Small intestine (tissue), 16 donors: ENCODE measurements at places on chromosomes 12 and 14.

DNA sequence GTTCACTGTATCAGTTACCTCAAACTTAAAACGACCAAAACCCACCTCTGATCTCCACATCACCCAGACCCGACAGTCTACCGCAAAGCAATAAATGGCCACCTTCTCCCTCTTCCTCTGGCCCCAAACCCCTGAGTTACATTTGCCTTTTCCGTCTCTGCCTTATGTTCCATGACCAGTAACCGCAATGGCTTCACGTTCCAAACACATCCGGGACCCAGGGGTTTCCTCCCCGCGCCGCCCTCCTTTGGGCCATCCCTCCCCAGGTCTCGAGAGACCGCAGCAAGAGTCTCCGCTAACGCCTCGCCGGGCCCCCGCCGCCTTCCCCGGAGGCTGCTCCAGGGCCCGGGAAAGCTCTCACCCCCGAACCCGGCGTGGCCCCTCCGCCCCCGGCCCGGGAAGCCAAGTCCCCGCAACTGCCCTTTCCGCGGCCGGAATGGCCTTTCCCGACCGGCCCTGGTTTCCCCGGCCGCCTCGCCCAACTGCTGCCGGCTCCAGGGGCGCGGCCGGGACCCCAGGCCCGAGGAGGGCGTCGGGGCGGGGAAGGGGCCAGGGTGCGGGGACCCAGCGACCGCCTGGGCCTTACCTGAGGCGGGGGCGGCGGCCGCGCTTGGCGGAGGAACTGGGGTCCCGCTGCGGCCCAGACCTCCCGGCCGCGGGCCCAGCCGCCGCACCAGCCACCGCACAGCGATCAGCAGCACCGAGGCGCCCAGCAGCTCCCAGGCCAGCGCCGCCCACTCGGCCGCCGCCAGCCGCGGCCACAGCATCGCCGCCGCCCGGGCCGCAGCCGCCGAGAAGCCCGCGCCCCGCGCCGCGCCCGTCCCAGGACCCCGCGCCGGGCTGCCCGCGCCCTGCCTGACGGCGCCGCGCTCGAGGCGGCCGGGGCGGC, at the start of gene ANKLE2:
ANKLE2 (minus strand) TSS at position 801 of the 889 bp plus-strand sequence; CDS start at position 767, 34 bp downstream.
- peak; percentile 78 for DNase-seq

GRCh38 chr12:107840186-107840585, 65.7 kb downstream of the ASCL4 start:
- DNase-seq, result no peak

DNA sequence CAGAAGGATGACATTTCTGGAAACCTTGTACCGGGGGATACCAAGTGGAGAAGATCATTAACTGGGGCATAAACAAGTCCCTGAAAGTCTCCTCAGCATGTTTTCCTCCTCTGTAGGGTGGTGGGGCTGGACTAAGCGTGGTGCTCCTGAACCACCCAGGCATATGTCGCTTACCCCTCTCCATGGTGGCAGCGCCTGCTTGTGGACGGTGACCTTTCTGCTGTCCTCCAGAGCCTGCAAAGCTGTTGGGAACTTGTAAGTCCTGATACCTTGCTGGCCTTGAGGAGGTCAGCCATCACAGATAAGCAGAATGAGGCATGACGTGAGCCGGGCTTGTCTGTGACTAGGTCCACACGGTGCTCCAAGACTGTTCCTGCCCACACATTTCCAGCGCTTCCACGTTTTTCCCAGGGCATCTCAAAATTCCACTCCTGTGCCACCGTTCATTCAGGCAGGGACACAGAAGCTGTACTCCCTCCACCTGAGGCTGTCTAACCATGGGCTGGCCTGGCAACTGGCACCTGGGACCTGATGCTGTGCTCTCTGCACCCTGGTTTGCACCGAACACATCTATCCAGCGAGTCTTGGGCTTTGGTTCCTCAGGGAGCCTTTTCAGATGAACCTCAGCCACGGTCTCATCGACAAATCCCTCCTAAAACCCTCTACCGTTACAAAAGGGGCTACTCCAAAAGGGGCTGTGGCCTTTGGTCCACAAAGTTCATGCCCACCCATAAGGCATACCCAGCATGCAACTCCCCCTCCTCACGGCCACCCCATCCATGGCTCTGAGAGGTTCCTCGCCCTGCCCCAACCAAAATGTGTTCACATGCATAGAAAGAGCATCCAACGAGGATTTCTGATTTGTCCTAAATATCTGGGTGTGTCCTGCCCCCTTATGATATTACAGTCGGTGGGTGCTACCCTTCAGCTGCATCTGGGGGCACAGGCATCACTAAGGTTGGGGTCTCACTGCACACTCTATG, 199.6 kb upstream of the DIO3 start:
- no peak for DNase-seq

DNA sequence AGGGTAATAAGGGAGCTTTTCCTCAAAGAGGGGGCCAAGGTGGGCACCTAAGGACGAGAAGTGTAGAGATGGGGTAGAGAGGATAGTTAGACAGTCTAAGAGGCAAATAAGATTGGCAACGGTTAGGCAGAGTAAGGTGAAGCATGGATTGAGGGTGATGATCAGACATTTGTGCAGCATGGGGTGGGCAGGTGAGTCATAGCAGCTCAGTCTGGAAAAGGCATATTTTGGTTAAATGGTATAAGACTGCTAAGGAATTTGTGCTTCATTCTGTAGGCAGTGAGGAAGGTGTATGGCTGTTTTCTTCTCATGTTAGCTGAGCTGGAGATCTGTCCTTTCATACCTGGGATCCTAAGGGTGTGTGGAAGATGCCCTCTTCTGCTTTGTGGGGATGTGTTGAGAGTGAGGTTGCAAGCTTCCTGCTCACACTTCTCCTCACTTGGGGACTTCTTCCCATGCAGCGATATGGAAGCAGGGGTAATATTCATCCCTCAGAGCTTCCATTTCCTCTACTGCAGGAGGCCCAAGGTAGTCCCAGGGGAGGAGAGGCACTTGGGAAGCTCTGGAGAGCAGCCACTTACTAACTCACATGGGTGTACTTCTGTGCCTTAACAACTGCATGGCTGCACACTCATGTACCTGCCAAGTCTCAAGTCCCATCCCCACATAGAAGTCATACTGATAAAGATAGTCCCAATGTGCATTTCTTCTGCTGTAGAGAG, 28.9 kb downstream of the GSG1 start:
- DNase-seq, result no peak

DNA sequence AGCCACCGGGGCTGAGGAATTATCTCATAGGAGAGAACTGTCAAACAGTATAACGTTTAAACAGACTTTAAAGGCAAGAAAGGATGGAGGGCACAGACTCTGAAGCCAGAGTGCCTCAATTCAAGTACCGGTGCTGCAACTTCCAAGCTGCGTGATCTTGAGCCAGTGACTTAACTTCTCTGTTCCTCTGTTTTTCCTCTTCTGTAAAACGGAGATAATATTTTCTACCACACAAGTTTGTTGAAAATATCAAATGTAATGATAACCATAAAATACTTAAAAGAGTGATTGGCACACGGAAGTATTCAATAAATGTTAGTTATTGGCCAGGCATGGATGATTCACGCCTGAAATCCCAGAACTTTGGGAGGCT, 18.2 kb downstream of the BATF start:
- DNase-seq, result no peak

GRCh38 chr12:125683748-125684381, 618.6 kb downstream of the AACS start:
- no peak for DNase-seq
